ENCODE measurements at places on chromosomes 16 and 17. TPM values are rescaled to one million over a fixed set of nuclear protein-coding genes. Genes with fewer than 3 reads are reported as not detected.
A peak's percentile ranks its signal among the peaks of the same experiment; 100 is the strongest.

- peaks cover 79% of the 10 kb centered on the region for H3K4me1 ChIP-seq
- H3K36me3 ChIP-seq, result no peaks in the 10 kb centered on the region
- peak; percentile 90 for DNase-seq
- peak overlapping the region; percentile 89 for H3K27ac ChIP-seq
Measured at GRCh38 chr17:50203604-50204345, 2.3 kb upstream of the COL1A1 start.

DNA sequence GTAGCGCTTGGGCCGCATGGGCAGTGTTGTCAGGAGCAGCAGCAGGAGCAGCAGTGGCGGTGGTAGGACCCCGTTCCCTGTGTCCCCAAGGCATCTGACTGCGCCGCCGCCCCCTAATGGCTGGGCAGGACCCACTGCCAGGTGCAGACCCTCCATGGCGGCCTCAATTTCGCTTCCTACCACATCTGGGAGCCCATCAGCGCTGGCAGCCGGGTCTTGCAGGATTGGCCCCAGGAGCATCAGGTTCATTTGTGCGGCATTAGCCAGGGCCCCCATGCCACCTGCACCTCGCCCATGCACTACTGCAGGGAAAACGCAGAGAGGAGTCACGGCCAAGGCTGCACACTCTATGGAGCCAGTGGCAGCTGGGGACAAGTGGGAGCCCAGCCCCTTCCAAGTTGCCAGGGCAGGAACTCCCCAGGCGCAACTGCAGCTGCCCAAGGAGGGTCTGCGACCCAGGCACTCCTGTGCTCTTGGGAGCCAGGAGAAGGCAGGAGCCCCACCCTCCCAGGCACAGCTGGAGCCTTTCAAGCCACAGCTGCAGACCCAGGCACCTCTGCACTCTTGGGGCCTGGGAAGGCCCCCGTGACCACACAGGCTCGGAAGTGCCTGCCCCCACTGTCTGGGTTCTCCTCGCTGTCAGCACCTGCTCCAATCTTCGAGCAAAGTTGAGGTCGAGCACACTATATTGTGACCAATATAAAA is 594.2 kb downstream of the KCNJ18 start:
- no peak overlapping the region for H3K4me3 ChIP-seq
- DNase-seq, result no peak
- no peaks in the 10 kb centered on the region for H3K27me3 ChIP-seq
- no peak overlapping the region for H3K27ac ChIP-seq

DNA sequence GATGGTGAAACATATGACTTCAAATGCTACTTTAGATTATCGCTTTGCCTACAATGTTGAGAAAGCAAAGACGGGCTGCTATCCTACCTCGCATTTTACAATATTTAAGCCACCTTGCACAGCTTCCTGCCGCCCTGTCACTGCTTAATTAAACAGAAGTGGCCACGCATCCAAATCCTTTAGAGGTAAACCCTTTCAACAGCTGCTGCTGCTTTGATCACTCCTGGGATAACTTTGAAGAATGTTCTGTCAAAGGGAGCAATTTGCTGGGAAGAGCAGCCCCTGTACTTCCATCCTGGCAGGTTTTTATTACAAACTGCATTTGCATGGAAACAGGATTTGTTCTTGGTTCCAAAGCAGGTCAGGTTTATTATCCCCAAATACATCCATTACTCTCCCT is 24.2 kb upstream of the SSTR2 start:
- H3K4me1 ChIP-seq, result no peaks in the 10 kb centered on the region
- H3K36me3 ChIP-seq, result no peaks in the 10 kb centered on the region
- no peak for DNase-seq

GRCh38 chr17:72702998-72703397 is 389.5 kb downstream of the SLC39A11 start:
- DNase-seq, result no peak
- no peaks in the 10 kb centered on the region for H3K27me3 ChIP-seq
- no peak overlapping the region for H3K4me3 ChIP-seq
- H3K27ac ChIP-seq, result no peak overlapping the region
- H3K4me1 ChIP-seq, result no peaks in the 10 kb centered on the region
- no peaks in the 10 kb centered on the region for H3K36me3 ChIP-seq

DNA sequence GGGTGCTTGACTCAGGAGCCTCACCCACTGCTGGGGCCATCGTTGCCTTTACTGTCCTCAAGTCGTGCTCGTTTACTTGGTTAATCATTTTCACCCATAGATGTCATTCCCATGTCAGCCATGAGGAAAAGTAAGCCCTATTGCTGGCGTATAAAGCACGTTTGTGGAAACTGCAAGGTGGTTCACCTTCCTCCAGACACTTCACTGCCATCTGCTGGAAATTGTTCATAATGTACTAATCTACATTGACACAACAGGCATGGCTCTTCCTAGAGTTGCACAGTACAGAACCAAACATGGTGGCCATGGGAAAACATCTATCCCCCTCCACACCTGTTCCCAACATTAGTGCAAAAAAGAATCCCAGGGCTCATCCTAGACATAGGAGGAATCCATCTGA is 116.6 kb downstream of the ZNF18 start:
- H3K27me3 ChIP-seq, result no peaks in the 10 kb centered on the region
- H3K4me3 ChIP-seq, result no peak overlapping the region
- H3K27ac ChIP-seq, result no peak overlapping the region
- no peak for DNase-seq

DNA sequence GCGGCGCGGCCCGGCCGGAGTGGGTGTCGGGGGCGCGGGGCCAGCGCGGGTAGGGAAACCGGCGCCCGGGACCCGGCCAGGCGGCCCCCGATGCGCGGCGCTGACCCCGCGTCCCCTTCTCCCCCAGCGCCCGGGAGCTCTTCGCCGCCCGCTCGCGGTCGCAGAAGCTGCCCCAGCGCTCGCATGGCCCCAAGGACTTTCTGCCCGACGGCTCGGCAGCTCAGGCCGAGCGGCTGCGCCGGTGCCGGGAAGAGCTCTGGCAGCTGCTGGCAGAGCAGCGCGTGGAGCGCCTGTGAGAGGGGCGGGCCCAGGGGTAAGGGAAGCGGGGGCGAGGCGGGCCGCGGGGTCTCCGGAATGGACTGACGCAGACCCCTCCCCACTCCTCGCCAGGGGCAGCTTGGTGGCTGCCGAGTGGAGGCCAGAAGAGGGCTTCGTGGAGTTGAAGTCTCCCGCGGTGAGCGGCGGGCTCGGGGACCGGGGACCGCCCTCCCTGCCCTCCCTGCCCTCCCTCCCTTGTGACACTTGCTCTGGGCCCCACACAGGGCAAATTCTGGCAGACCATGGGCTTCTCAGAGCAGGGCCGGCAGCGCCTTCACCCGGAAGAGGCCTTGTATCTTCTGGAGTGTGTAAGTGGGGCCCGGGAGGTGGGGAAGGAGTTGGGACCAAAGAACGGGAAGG is 430 bp downstream of the TSEN54 start:
- peaks cover 30% of the 10 kb centered on the region for H3K36me3 ChIP-seq
- peak overlapping the region; percentile 81 for H3K27ac ChIP-seq
- peaks cover 51% of the 10 kb centered on the region for H3K4me1 ChIP-seq
- DNase-seq, result no peak

GRCh38 chr17:47605011-47605410 is 44.7 kb upstream of the KPNB1 start:
- H3K27ac ChIP-seq, result peak overlapping the region; percentile 27
- no peaks in the 10 kb centered on the region for H3K27me3 ChIP-seq
- DNase-seq, result no peak
- H3K4me3 ChIP-seq, result no peak overlapping the region
- H3K4me1 ChIP-seq, result peaks cover 32% of the 10 kb centered on the region

GRCh38 chr17:2030779-2031163 is 818 bp downstream of the DPH1 start:
- peaks cover 17% of the 10 kb centered on the region for H3K27me3 ChIP-seq
- peak overlapping the region; percentile 100 for H3K4me3 ChIP-seq
- H3K4me1 ChIP-seq, result peaks cover 20% of the 10 kb centered on the region
- no peak for DNase-seq
- H3K36me3 ChIP-seq, result peaks cover 20% of the 10 kb centered on the region

GRCh38 chr17:945672-946071 is 33.9 kb downstream of the NXN start:
- no peak overlapping the region for H3K4me3 ChIP-seq
- H3K27me3 ChIP-seq, result no peaks in the 10 kb centered on the region
- no peaks in the 10 kb centered on the region for H3K36me3 ChIP-seq
- peaks cover 17% of the 10 kb centered on the region for H3K4me1 ChIP-seq
- H3K27ac ChIP-seq, result peak overlapping the region; percentile 79

GRCh38 chr17:32596206-32596605 is 109.4 kb downstream of the CDK5R1 start:
- no peaks in the 10 kb centered on the region for H3K4me1 ChIP-seq
- no peak overlapping the region for H3K4me3 ChIP-seq
- no peak overlapping the region for H3K27ac ChIP-seq

PTGES3L gene
- 2.9 TPM for polyA plus RNA-seq

Data from stomach (tissue), 19 donors.